Sigmoid colon (tissue), 7 donors: ENCODE measurements at places on chromosomes 5 and 9. TPM values are rescaled to one million over a fixed set of nuclear protein-coding genes. Genes with fewer than 3 reads are reported as not detected.

DNA sequence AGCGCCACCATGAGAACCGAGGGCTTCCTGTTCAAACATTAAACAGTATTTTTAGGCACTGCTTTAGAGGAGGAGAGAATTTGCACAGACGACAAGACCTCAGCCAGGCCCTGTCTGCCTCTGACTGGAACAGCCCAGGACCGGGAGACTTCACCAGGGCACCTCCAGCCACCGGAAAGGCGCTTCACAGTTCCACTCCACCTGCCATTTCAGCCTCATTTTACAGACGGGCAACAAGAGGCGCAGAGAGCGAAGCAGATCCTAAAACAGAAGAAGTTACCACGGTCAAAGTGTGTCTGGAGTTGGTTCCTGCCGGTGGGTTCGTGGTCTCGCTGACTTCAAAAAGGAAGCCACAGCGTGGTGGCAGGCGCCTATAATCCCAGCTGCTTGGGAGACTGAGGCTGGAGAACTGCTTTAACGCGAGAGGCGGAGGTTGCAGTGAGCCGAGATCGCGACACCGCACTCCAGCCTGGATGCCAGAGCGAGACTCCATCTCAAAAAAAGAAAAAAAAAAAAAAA is 28.4 kb downstream of the COL23A1 start:
- no peaks in the 10 kb centered on the region for H3K27me3 ChIP-seq
- H3K4me3 ChIP-seq = no peak overlapping the region
- H3K27ac ChIP-seq = no peak overlapping the region
- DNase-seq = no peak
- H3K4me1 ChIP-seq = no peaks in the 10 kb centered on the region

- H3K36me3 ChIP-seq = no peaks in the 10 kb centered on the region
- H3K27me3 ChIP-seq = no peaks in the 10 kb centered on the region
- H3K27ac ChIP-seq = no peak overlapping the region
- H3K4me1 ChIP-seq = no peaks in the 10 kb centered on the region
- DNase-seq = no peak
These were observed 123.8 kb downstream of the DMRT2 start for GRCh38 chr9:1173993-1174392.

DNA sequence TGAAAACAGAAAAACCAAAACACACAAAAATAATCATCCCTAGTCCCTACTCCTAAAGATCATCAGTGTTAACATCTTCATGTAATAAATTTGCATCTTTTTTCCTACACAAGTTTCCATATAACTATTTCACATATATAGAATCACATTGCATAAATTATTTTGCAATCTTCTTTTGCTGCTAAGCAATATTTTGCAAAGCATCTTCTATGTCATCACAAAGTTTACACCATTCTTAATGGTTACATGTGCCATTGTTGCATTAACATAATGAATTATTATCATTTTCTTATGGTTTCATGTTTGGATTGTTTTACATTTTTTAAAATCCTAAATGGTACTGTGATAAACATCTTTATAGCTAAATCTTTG is 17.8 kb downstream of the SH3TC2 start:
- H3K4me1 ChIP-seq = no peaks in the 10 kb centered on the region
- H3K27ac ChIP-seq = no peak overlapping the region
- H3K27me3 ChIP-seq = no peaks in the 10 kb centered on the region
- no peak overlapping the region for H3K4me3 ChIP-seq

GRCh38 chr9:100455470-100455869 is 17.5 kb upstream of the TMEFF1 start:
- peaks cover 18% of the 10 kb centered on the region for H3K36me3 ChIP-seq

DNA sequence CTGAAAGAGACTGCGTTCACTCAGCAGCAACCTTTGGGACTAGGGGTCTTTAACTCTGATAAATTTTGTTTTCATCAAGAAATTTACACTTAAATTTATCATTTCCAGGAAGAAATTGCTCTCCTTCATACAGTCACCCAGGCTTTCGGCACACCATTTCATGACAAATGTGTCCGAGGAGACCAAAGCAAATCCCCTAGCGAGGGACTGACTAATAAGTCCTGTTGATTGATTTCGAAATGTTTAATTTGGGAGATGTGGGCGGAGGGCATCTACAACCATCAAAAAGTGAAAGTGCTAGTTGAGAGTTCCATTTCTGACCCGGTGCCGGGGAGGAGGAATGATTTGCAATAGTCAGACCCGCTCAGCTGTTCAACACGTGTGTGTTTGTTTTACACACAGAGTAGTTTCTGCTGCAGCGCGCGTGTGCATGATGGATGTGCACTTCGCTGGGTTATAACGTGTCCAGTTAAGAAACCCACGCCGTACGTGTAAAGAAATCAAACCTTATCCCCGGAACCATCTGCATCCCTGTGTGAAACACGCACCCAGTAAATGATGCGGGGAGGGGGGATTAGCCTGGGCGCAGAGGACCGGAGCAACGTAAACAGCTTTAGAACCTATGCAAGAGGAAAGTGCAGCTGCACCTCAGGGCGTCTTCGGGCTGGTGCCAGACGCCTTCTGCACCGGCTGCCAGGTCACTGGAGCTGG is 845 bp upstream of the NR4A3 start:
- H3K4me1 ChIP-seq = peaks cover 23% of the 10 kb centered on the region
- peak; percentile 93 for DNase-seq
- H3K36me3 ChIP-seq = no peaks in the 10 kb centered on the region
- peak overlapping the region; percentile 85 for H3K4me3 ChIP-seq

DNA sequence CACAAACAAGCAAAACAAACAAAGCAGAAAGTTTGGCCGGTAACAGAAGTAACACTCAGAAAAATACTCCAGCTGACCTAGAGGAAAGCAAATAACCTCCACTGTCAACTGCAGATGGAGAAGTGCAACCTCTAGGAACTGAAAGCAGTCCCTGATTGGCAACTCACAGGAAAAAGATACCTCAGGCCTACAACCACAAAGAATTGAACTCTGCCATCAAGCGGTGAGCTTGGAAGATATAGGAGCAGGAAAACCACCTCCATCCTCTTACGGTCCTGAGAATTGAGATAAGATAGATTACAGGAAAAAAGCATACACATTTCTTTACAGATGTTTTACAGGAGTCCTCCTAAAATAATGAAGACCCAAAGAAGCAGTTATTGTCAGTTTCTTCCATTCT is 184.5 kb downstream of the PDZD2 start:
- no peak for DNase-seq
- no peaks in the 10 kb centered on the region for H3K27me3 ChIP-seq
- H3K4me3 ChIP-seq = no peak overlapping the region
- no peaks in the 10 kb centered on the region for H3K4me1 ChIP-seq
- no peaks in the 10 kb centered on the region for H3K36me3 ChIP-seq

- no peaks in the 10 kb centered on the region for H3K36me3 ChIP-seq
- DNase-seq = peak; percentile 81
- peak overlapping the region; percentile 45 for H3K27ac ChIP-seq
- peaks cover 15% of the 10 kb centered on the region for H3K4me1 ChIP-seq
- peak overlapping the region; percentile 37 for H3K4me3 ChIP-seq
These were observed 72.3 kb downstream of the ICE1 start for GRCh38 chr5:5494489-5495402.

DNA sequence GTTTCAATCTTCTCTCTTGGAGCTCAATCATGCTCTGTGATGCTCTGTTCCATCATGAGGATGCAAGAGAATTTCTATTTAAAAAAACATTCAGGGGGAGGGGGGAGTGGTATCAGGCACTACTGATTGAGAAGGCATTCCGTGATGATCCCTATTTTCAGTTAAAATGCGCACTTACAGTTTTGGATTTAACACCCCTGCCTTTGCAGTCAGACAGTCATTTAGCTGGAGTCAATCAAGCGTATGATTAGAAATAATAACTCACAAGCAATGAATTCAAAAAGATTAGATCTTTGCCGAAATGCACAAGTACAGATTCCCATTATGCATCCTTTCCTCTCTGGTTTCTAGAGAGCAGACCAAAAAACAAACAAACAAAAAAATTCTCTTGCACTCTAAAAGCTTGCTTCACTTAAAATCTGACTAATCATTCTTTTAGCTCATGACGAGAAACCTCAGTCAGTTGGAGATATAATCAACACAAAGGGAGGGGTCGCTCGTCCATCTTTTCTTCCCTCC is 55.4 kb downstream of the EFNA5 start:
- H3K4me1 ChIP-seq = no peaks in the 10 kb centered on the region
- no peak for DNase-seq
- H3K27me3 ChIP-seq = no peaks in the 10 kb centered on the region
- H3K36me3 ChIP-seq = no peaks in the 10 kb centered on the region
- no peak overlapping the region for H3K27ac ChIP-seq
- H3K4me3 ChIP-seq = no peak overlapping the region

- no peak overlapping the region for H3K27ac ChIP-seq
- H3K4me1 ChIP-seq = no peaks in the 10 kb centered on the region
- no peaks in the 10 kb centered on the region for H3K36me3 ChIP-seq
These were observed 290.2 kb downstream of the ZNF608 start for GRCh38 chr5:124456249-124456648.

- peaks cover 5% of the 10 kb centered on the region for H3K4me1 ChIP-seq
- no peak overlapping the region for H3K4me3 ChIP-seq
- H3K27me3 ChIP-seq = no peaks in the 10 kb centered on the region
These were observed 9.9 kb upstream of the PRR16 start for GRCh38 chr5:120454094-120454798.

- H3K36me3 ChIP-seq = peaks cover 5% of the 10 kb centered on the region
- no peaks in the 10 kb centered on the region for H3K4me1 ChIP-seq
- H3K27ac ChIP-seq = no peak overlapping the region
- H3K4me3 ChIP-seq = no peak overlapping the region
- no peaks in the 10 kb centered on the region for H3K27me3 ChIP-seq
These were observed 213.9 kb downstream of the PBX3 start for GRCh38 chr9:125961072-125961471.

- H3K4me3 ChIP-seq = no peak overlapping the region
- DNase-seq = no peak
These were observed 39.3 kb downstream of the RAI14 start for GRCh38 chr5:34695275-34696027.

GRCh38 chr5:94884311-94884710 is 265.8 kb downstream of the SLF1 start:
- no peak overlapping the region for H3K27ac ChIP-seq
- no peaks in the 10 kb centered on the region for H3K4me1 ChIP-seq
- no peak overlapping the region for H3K4me3 ChIP-seq
- no peaks in the 10 kb centered on the region for H3K36me3 ChIP-seq
- no peak for DNase-seq

DNA sequence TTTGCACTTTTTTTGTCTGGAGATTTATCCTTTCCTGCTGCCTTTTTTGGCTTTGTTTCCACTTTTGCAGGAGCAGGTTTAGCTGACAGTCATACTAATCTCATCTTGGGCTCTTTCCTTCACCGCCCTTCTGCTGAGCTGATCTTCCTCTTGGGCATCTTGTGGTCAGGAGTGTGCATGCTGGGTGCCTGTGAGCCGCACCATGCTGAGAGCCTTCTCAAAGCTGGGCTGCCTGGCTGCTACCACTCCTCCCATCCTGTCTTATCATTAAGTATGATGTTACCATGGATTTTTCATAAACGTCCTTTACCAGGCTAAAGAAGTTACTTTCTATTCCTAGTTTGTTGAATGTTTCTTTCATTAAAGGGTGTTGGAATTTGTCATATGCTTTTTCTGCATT is 49.5 kb upstream of the MCCC2 start:
- no peak overlapping the region for H3K4me3 ChIP-seq
- no peaks in the 10 kb centered on the region for H3K27me3 ChIP-seq
- no peak for DNase-seq
- H3K36me3 ChIP-seq = peaks cover 25% of the 10 kb centered on the region
- no peaks in the 10 kb centered on the region for H3K4me1 ChIP-seq

GRCh38 chr5:145084834-145085233 is 750.3 kb downstream of the PRELID2 start:
- H3K4me1 ChIP-seq = no peaks in the 10 kb centered on the region
- H3K27ac ChIP-seq = no peak overlapping the region
- no peaks in the 10 kb centered on the region for H3K36me3 ChIP-seq
- H3K27me3 ChIP-seq = no peaks in the 10 kb centered on the region
- H3K4me3 ChIP-seq = no peak overlapping the region
- no peak for DNase-seq

- no peaks in the 10 kb centered on the region for H3K27me3 ChIP-seq
- no peak for DNase-seq
- H3K4me3 ChIP-seq = no peak overlapping the region
- no peaks in the 10 kb centered on the region for H3K36me3 ChIP-seq
- H3K27ac ChIP-seq = no peak overlapping the region
These were observed 62.7 kb upstream of the PALM2AKAP2 start for GRCh38 chr9:109717342-109717741.

GRCh38 chr5:149028984-149029383 is 33.9 kb downstream of the SH3TC2 start:
- no peak overlapping the region for H3K4me3 ChIP-seq
- H3K27me3 ChIP-seq = no peaks in the 10 kb centered on the region

DNA sequence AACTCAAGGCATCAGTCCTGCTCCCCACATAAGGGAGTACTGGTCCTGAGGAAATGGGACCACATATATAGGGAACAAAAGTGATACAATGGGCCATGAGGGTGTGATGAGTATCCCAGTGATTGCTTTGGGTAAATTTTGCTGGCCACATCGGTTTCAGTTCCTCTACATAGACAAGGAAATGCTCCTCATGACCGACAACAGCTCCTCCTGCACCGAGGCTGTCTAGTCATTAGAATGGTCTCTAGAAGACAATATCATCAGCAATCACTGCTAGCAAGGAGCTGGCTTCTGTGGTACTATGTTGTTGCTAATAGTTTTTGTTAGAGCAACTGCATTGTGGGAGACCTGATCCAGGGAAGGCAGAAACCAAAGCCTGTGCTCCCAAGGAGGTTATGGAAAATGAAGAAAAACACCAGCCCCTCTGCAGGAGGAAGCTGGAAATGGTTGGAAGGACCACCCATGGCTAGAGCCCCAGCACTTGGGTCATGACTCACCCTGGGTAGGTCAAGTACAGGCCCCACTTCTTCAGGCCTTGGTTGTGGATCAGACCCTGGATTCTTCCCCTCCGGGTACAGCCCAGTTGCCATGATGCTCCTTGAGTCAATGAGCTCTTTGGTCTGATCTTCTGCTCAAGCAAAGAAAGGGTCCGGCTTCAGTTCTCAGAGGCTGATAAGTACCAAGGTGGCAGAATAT is 3.4 kb upstream of the CTSL start:
- no peak for DNase-seq
- peak overlapping the region; percentile 43 for H3K27ac ChIP-seq
- no peaks in the 10 kb centered on the region for H3K27me3 ChIP-seq
- H3K4me1 ChIP-seq = no peaks in the 10 kb centered on the region
- no peak overlapping the region for H3K4me3 ChIP-seq
- no peaks in the 10 kb centered on the region for H3K36me3 ChIP-seq

FBP2 gene
- not detected for total RNA-seq

CCDC112 gene
- 4.6 TPM for total RNA-seq

LCN2 gene
- total RNA-seq = not detected

SURF4 gene
- total RNA-seq = 83.1 TPM

C9orf152 gene
- total RNA-seq = not detected

NEUROG1 gene
- not detected for total RNA-seq

CBY3 gene
- not detected for total RNA-seq

PTPRD gene
- 7.1 TPM for total RNA-seq

DNM1 gene
- 7.7 TPM for total RNA-seq

GLRA1 gene
- total RNA-seq = not detected

OR1J2 gene
- not detected for total RNA-seq

NTRK2 gene
- 2.1 TPM for total RNA-seq

PTTG1 gene
- 5.8 TPM for total RNA-seq

NR2F1 gene
- total RNA-seq = 17.5 TPM
